Caco-2 (cell line): ENCODE measurements at places on chromosomes 6 and 20. TPM values are rescaled to one million over a fixed set of nuclear protein-coding genes. Genes with fewer than 3 reads are reported as not detected.

Gene LRP11
- total RNA-seq, result 17.7 and 18.4 TPM in 2 replicates

Gene C20orf144
- 0.18 and 0.51 TPM in 2 replicates for total RNA-seq

Gene TINAG
- total RNA-seq, result not detected in 2 replicates

Gene CYP24A1
- 3.6 and 3.7 TPM in 2 replicates for total RNA-seq

Gene HEBP2
- total RNA-seq, result 64.3 and 73.1 TPM in 2 replicates

Gene SLC22A7
- not detected in 2 replicates for total RNA-seq

Gene WFDC11
- total RNA-seq, result not detected in 2 replicates

Gene HRH3
- not detected in 2 replicates for total RNA-seq

Gene TRIM38
- total RNA-seq, result 0.53 and 0.70 TPM in 2 replicates

Gene EPM2A
- total RNA-seq, result 6.9 and 8.1 TPM in 2 replicates

Gene FILIP1
- total RNA-seq, result 0.07 TPM in 1 of 2 replicates, not detected in the other

Gene SPATS1
- not detected in 2 replicates for total RNA-seq

Gene TAGAP
- total RNA-seq, result not detected in 2 replicates

Gene SLC2A10
- total RNA-seq, result 4.2 and 4.3 TPM in 2 replicates

Gene CD109
- 0.18 and 0.19 TPM in 2 replicates for total RNA-seq

Gene DACT2
- total RNA-seq, result 18.6 and 21.1 TPM in 2 replicates

Gene EIF6
- 403 and 420 TPM in 2 replicates for total RNA-seq

Gene SLC13A3
- 0.30 and 0.39 TPM in 2 replicates for total RNA-seq

Gene CDC25B
- total RNA-seq, result 59.0 and 66.7 TPM in 2 replicates

Gene TRPC4AP
- total RNA-seq, result 144 and 146 TPM in 2 replicates

Gene TNNC2
- not detected in 2 replicates for total RNA-seq

Gene BPHL
- total RNA-seq, result 29.5 and 31.5 TPM in 2 replicates

Gene ASIP
- not detected in 2 replicates for total RNA-seq

Gene HDGFL1
- total RNA-seq, result not detected in 2 replicates

Gene KDM1B
- 9.5 and 10.6 TPM in 2 replicates for total RNA-seq

Gene CTAGE9
- total RNA-seq, result not detected in 2 replicates

Gene GTSF1L
- total RNA-seq, result not detected in 2 replicates

Gene TRDN
- total RNA-seq, result not detected in 2 replicates

Gene GRM4
- total RNA-seq, result 0.09 TPM in 1 of 2 replicates, not detected in the other

Gene PNLDC1
- total RNA-seq, result 0.26 and 0.32 TPM in 2 replicates

Gene HSPA1L
- total RNA-seq, result 0.86 and 1.6 TPM in 2 replicates

Gene PTCRA
- total RNA-seq, result not detected in 2 replicates

Gene HS3ST5
- 0.28 and 0.29 TPM in 2 replicates for total RNA-seq

Gene SCUBE3
- total RNA-seq, result 1.3 and 1.5 TPM in 2 replicates

Gene EFCAB8
- total RNA-seq, result 1.8 and 2.0 TPM in 2 replicates

Gene DZANK1
- total RNA-seq, result 8.6 and 9.6 TPM in 2 replicates
